Stimulated activated CD4-positive, alpha-beta T cell treated with anti-CD3 and anti-CD28 coated beads, Interleukin-4, amount 100 ng/mL, for 4 hours (primary cell): ENCODE measurements at places on chromosomes 1 and 21.

DNA sequence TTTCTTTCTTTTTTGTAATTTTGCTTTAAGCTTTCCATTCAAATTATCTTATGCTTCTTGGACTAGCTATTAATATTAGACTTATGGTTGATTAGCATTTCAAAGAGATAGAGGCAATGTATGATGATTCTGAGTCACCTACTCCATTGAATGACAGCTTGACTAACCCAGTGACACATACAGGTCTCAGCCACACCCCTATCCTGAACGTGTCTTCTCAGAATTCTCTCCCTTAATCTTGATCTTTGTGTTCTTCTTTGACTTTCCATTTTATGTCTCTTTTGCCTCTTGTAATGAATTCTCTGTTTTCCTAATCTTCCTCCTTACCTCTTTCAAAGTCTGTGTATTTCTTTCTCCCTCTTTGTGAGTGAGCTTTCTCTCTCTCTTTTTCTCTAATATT, 241.1 kb downstream of the PDE4B start:
- DNase-seq: peak; percentile 1

DNA sequence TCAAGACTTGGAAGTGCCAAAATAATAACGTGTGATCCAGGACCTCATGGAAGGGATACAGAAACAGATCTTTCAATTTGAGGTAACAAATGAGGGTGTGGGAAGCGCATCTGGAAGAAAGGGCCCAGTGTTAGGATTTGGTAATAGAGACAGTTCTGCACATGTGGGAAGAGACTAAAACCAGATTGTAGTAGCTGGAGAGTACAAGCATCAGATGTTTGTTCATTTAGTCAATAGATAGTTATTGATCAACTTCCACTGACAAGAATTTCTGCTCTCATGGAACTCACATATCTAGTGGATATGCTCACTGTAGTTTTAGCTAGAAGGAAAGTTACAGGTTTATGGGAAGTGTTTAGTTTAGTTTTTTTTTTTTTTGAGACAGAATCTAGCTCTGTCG, 153.6 kb downstream of the TLR5 start:
- no peak for DNase-seq

GRCh38 chr1:76066394-76066793, 8.2 kb upstream of the ST6GALNAC3 start:
- DNase-seq: no peak

DNA sequence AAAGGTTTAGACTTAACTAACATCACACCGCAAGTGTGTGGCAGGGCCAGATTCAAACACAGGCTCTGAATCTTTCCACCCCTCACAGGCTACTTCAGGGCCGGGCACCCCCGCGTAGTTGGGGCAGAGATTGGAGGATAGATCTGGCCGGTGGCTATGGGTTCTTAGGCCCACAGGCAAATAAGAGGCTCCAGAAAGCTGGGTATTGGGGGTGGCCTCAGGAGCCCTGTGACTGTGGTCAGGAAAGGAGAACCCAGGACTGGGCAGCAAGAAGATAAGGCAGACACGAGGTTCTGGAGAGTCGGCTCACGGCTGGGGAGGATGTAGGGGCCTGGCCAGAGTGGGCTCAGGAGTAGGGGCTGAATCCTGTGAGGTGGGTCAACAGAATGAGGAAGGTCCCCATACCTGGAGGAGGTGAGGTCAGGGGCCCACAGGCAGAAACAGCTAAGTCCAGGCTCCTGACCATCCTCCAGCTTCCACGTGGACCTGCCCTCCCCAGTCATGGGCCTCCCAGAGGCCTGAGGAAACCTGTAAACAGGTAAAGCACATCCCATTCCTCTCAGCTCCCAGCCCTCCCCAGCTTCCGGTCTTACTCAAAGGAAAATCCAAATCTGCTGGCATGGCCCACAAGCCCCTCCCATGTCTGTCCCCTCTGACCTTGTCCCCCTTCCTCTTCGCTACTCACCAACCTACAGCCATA, 306.2 kb downstream of the MATN1 start:
- no peak for DNase-seq

- peak; percentile 4 for DNase-seq
Measured at GRCh38 chr1:64686828-64687724, 57.8 kb upstream of the RAVER2 start.

GRCh38 chr1:65958561-65959350, 166.1 kb downstream of the PDE4B start:
- DNase-seq: no peak

DNA sequence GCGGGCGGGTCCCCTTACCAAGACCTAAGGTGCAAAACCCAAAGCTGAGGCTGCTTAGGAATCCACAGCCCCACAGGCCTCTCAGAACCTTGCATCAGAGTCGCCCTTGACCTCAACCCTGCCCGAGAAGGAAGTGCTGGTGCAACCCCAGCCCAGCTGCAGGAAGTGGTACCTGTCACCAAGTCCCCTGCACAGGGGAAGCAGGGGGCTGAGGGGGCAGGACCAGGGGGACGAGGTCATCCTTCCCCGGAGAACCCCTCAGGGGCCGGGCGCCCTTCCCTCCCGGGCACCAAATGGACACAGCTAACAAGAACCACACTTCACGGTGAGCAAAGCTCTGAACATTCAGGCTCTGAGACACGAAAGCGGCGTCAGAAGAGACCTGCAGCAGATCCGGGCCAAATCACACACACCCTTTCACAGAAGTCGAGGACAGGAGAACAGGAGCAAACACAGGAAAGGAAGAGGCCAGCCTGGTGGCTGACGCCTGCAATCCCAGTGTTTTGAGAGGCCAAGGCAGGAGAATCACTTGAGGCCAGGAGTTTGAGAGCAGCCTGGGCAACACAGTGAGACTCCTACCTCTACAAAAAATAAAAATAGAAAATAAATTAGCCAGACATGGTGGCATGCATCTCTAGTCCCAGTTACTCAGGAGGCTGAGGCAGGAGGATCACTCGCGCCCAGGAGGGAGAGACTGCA, 6.4 kb downstream of the ITGB2 start:
- no peak for DNase-seq

DNA sequence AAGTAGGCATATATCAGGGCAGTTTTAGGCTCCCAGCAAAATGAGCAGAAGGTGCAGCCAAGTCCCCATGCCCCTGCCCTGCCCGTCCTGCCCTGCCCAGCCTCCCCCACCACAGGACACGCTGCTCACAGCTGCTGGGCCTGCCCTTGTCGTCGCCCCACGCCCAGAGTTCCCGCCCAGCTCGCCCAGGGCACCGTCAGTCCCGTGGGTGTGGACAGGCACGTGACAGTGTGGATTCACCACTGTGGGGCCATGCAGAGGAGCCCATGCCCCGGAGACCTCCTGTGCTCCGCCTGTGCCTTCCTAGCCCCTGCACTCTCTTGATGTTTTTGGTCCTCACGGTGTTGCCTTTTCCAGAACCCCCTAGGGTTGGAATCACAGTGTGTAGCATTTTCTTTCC, 7.0 kb downstream of the FAAP20 start:
- no peak for DNase-seq

DNA sequence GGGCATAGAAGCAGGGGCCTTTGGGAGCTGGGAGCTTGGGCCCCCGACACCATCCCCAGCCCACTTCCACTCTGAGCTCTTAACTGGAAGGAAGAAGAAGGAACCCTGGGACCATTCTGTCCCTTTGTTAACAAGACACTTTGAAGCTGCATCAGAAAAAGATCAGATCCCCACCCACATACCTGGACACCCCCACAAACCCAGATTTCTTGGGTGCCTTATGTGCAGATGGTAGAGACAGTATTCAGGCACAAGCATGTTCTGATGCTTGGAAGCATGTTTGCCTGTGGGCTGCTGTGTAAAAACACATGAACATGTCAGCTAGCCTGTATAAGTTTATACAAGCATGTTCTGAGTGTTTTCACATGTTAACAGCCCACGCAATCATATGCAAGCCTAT, 3.7 kb downstream of the DLGAP3 start:
- no peak for DNase-seq

DNA sequence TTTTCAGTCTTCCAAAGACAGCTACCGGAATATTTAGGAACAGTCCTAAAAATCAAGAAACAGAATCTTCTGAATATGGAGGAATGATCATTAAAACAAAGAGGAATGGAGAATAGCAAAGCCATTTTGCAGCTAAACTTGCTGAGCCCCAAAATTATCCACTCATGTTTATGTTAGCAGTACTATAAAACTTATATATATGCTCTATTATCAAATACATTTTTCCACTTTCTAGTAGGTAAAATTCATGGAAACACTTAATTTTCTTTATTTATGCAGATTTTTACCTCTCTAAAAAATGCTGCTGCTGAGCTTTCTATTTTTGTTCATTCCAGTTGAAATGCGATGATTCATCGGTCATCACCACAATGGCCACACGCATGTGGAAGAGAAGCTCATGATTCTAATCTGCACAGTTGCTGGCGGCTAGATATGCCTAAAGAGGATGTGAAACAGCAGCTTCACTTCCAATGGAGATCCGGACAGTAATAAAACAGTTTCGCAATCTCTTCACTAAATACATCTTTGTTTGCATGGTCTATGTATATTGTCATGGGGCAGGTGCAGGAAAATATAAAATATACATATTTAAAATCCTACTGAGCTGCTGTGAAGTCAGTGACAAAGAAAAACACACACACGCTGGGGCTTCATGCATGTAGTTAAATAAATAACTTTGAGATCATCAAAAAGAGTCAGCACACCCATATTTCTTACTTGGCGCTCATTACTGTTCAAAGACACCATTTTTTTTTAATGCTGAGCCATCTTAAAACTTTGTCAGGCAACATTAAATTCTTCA, 292.2 kb downstream of the SMYD3 start:
- no peak for DNase-seq

GRCh38 chr1:155014709-155015508, 12.3 kb downstream of the ZBTB7B start:
- DNase-seq: no peak

DNA sequence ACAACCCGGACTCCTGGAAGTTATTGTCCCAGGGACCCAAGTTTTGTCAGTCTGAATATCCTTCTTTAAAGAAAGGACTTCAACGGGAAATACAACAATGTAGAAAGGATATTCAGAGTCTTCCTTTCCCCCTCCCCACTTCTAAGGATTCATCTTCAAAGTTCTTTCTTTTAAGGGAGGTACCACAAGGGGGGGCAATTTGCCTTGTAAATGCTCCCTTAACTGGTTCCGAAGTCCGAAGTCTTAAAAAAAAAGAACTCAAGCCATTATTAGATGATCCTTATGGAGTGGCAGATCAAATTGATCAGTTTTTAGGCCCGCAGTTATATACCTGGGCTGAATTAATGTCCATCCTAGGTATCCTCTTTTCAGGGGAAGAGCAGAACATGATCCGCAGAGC, 47.0 kb downstream of the SERINC2 start:
- DNase-seq: no peak

DNA sequence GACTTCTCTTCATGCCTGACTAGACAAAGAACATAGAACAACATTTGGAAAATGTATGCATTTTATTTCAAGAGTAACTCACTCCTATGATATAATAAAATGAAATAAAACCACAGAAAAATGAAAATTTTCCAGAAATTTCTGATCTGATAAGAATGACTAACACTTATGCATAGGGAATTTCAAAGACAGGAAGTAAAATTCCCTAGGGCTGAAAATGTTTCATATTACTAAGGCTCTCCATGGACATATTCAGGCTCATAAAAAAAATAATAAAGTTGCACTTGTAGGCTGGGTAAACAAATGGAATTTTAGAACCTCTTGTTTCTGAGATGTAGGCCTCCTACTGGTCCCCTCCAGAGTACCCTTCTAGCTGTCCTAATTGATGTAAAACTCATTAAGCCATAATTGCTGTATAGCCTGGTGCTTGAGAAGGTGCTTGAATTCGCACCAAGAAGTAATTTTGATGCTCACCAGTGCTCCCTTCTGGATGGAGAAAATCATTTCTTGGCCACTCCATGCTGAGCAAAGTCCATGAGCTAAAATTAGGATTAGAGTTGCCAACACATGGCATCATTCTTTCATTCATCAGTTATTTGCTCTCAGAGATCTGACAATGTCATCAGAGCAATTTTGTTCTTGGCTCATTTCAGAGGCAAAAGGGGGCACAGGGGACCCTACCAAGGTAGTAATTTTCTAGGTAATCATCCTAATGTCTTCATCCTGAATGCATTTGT, 641.0 kb upstream of the CAMK1G start:
- DNase-seq: no peak

DNA sequence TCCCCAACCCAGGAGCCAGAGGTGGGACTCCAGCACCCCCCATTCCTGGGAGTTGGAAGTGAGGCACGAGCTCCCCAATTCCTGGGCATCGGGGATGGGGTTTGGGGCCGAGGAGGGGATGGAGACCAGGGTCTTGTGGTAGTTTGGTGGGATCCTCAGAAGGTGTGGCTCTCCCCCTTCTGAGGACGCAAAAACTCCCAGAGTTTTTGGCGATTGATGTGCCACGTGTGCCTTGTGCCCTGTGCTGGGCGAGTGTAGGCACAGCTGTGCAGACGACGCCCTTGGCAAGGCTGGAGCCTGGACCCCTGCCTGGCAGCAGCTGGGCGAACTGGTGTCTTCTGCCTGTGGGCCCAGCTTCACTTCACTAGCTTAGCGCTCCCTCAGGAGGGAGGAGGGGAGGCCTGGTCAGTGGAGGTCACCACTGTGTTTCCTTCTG, 2.6 kb downstream of the GUK1 start:
- no peak for DNase-seq

DNA sequence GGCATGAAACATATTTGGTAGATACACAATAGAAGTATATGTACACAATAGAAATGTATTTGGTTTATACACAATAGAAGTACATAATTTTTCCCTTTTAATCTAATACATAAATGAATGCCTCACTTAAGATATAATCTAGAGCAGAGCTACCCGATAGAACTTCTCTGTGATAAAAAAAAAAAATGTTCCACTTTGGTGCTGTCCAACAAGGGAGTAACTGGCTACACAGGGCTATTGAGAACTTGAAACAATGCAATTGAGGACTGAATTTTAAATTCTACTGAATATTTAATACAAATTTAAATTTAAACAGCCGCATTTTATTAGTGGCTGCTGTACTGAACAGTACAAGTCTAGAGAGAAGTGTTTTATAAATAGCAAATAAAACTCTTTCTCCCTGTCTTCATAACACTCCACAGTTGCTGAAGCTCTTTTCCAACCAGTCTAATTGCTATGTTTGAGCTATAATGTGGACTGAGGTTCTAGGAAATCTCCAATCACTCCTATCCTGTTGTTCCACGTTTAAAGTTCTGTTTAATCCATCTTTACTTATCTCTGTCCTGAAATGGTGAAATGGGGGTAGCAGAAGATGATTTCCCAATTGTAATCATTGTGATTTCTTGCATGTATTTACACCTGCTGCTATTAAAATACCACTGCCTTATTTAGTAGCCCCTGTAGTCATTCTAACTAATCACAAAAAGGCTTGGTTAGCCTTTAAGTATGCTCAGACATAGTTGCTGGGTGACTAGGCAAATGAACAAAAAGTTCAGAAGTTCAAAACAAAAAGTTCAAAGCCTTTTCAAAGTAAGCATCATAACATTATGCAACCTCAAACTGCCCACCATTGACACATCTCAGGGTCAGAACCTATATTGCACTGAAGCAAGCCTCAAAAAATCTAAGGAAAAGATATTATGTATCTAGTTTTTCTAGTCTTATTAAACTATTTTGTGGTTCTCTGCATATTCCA, 192.3 kb upstream of the C1orf87 start:
- no peak for DNase-seq

GRCh38 chr1:230299191-230300006, 126.7 kb downstream of the PGBD5 start:
- no peak for DNase-seq

- DNase-seq: no peak
Measured at GRCh38 chr1:34603594-34603993, 151.3 kb upstream of the GJB5 start.

GRCh38 chr1:55420026-55420425, 204.9 kb upstream of the USP24 start:
- DNase-seq: no peak

GRCh38 chr1:151144474-151145303, 1.7 kb downstream of the SEMA6C start:
- no peak for DNase-seq
